ENCODE measurements at places on chromosomes 2 and 18. TPM values are rescaled to one million over a fixed set of nuclear protein-coding genes. Genes with fewer than 3 reads are reported as not detected.
A peak's percentile ranks its signal among the peaks of the same experiment; 100 is the strongest.

GRCh38 chr2:218010140-218010983, 7.6 kb upstream of the TNS1 start:
- DNase-seq = peak; percentile 57
- no peak overlapping the region for H3K27ac ChIP-seq
- no peaks in the 10 kb centered on the region for H3K36me3 ChIP-seq
- H3K4me1 ChIP-seq = peaks cover 42% of the 10 kb centered on the region

DNA sequence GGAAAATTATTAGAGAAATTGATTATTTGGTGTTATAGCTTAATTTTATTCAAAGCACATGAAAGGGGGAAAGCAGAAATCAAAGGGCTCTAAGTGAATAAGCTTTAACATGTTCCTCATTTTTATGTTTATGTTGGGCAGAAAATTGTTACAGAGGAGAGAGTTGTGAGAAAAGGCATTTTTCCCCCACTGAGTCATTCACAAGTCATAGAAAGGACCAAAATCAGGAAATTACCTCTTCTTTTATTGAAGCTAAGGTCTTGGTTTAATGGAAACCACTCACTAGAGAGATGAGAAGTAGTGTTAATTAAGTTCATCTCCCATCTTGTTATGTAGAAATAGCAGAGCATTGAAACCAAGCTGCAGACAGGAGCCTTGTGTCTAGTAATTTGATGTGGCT, 175.3 kb upstream of the THUMPD2 start:
- no peak overlapping the region for H3K27ac ChIP-seq
- H3K36me3 ChIP-seq = no peaks in the 10 kb centered on the region
- no peak for DNase-seq
- H3K27me3 ChIP-seq = no peaks in the 10 kb centered on the region
- H3K4me3 ChIP-seq = no peak overlapping the region
- H3K4me1 ChIP-seq = no peaks in the 10 kb centered on the region

GRCh38 chr18:36075862-36076587, 8.7 kb upstream of the RPRD1A start:
- no peaks in the 10 kb centered on the region for H3K36me3 ChIP-seq
- H3K4me1 ChIP-seq = no peaks in the 10 kb centered on the region
- H3K4me3 ChIP-seq = no peak overlapping the region
- no peak overlapping the region for H3K27ac ChIP-seq

Gene MPV17
- total RNA-seq = 45.7 TPM

Gene HPCAL1
- 18.8 TPM for total RNA-seq

GRCh38 chr18:24964216-24964615, 387.8 kb downstream of the ZNF521 start:
- H3K4me1 ChIP-seq = no peaks in the 10 kb centered on the region
- H3K4me3 ChIP-seq = no peak overlapping the region
- H3K27ac ChIP-seq = no peak overlapping the region
- no peaks in the 10 kb centered on the region for H3K36me3 ChIP-seq
- no peaks in the 10 kb centered on the region for H3K27me3 ChIP-seq

- H3K27me3 ChIP-seq = no peaks in the 10 kb centered on the region
- no peak overlapping the region for H3K4me3 ChIP-seq
- no peaks in the 10 kb centered on the region for H3K4me1 ChIP-seq
- DNase-seq = no peak
- no peak overlapping the region for H3K27ac ChIP-seq
These were observed 212.7 kb upstream of the SLC14A2 start for GRCh38 chr18:45402485-45403056.

- no peaks in the 10 kb centered on the region for H3K27me3 ChIP-seq
- H3K36me3 ChIP-seq = no peaks in the 10 kb centered on the region
- peak; percentile 6 for DNase-seq
These were observed 240.3 kb downstream of the CDH7 start for GRCh38 chr18:65990944-65991708.

- peak; percentile 68 for DNase-seq
- H3K4me3 ChIP-seq = no peak overlapping the region
- no peak overlapping the region for H3K27ac ChIP-seq
- H3K27me3 ChIP-seq = no peaks in the 10 kb centered on the region
- peaks cover 7% of the 10 kb centered on the region for H3K4me1 ChIP-seq
These were observed 105.9 kb upstream of the RMDN2 start for GRCh38 chr2:37819186-37819585.

- H3K4me1 ChIP-seq = peaks cover 17% of the 10 kb centered on the region
- H3K27ac ChIP-seq = no peak overlapping the region
- peaks cover 2% of the 10 kb centered on the region for H3K27me3 ChIP-seq
These were observed 451.4 kb upstream of the ID2 start for GRCh38 chr2:8230466-8230865.

DNA sequence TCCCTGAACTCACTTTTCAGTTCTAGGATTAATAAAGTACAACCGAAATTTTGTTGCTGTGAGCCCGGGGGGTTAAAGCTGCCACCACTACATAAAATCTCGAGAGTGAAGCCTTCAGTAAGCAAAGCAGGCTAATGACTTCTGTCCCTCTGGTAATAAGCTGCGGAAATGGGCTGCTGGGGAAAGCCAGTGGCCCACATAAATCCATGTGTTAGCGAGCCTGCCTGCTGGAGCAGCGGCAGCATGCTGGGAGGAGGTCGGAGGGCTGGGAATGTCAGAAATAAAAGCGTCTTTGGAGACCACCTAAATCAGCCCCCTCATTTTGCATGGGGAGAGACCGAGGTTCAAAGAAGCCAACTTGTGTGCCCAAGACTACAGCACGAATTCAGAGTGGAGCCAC, 371.7 kb downstream of the TNS1 start:
- H3K27ac ChIP-seq = peak overlapping the region; percentile 14
- H3K4me3 ChIP-seq = no peak overlapping the region
- no peaks in the 10 kb centered on the region for H3K36me3 ChIP-seq
- H3K27me3 ChIP-seq = no peaks in the 10 kb centered on the region
- no peak for DNase-seq

DNA sequence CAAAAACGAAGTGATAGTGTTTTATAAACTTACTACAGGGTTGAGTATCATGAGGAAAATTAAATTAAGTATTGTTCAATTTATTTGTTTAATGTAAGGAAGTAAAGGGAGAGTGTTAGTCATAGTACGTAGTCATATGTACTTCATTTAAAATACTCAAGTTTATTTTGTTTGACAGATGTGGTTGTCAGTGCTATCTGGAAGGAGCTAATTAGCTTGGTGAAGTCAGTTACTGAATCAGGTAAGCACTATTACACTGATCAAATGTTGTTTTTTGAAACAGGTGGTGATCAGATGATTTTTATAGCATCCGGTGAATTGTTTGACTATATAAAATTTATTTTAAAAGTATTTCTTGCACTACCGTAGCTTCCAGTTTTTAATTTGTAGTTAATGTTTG, 28.8 kb downstream of the RIF1 start:
- H3K4me1 ChIP-seq = no peaks in the 10 kb centered on the region
- H3K36me3 ChIP-seq = peaks cover 42% of the 10 kb centered on the region
- H3K4me3 ChIP-seq = no peak overlapping the region
- DNase-seq = no peak
- no peak overlapping the region for H3K27ac ChIP-seq

- H3K27me3 ChIP-seq = no peaks in the 10 kb centered on the region
- H3K27ac ChIP-seq = peak overlapping the region; percentile 30
- H3K4me1 ChIP-seq = peaks cover 37% of the 10 kb centered on the region
- H3K4me3 ChIP-seq = no peak overlapping the region
These were observed 20.4 kb upstream of the SP3 start for GRCh38 chr2:173985605-173985992.

- no peaks in the 10 kb centered on the region for H3K36me3 ChIP-seq
- no peaks in the 10 kb centered on the region for H3K27me3 ChIP-seq
- no peak overlapping the region for H3K4me3 ChIP-seq
- DNase-seq = no peak
These were observed 48.3 kb upstream of the CAVIN2 start for GRCh38 chr2:191895195-191895594.

GRCh38 chr18:42305869-42306593, 351.0 kb downstream of the PIK3C3 start:
- no peaks in the 10 kb centered on the region for H3K36me3 ChIP-seq
- H3K4me1 ChIP-seq = no peaks in the 10 kb centered on the region
- no peak overlapping the region for H3K27ac ChIP-seq
- no peak overlapping the region for H3K4me3 ChIP-seq

DNA sequence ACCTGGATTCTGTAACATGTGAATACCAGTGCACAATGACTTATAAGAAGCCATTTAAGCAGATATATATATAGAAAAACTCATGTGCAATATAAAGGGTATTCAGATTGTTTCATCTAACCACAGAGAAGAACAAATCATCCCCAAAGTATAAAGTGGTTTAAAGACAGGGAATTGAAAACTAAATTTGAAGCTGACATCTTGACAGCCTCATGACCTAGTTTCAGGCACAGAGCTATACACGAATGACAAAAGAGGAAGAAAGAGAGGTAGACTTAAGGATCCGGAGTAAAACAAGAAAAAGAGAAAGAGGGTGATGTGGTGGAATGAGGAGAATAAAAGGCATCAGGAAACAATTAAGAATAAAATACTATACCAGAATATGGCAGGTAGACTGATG, 194.5 kb downstream of the EPHA4 start:
- no peaks in the 10 kb centered on the region for H3K4me1 ChIP-seq
- no peak overlapping the region for H3K27ac ChIP-seq
- no peak for DNase-seq
- peaks cover 2% of the 10 kb centered on the region for H3K27me3 ChIP-seq

Gene TSPYL6
- 0.04 TPM for total RNA-seq

- no peaks in the 10 kb centered on the region for H3K27me3 ChIP-seq
- DNase-seq = peak; percentile 43
- H3K27ac ChIP-seq = peak overlapping the region; percentile 10
- H3K4me3 ChIP-seq = no peak overlapping the region
- H3K4me1 ChIP-seq = no peaks in the 10 kb centered on the region
- H3K36me3 ChIP-seq = no peaks in the 10 kb centered on the region
These were observed 211.4 kb upstream of the CCDC150 start for GRCh38 chr2:196427986-196428634.

DNA sequence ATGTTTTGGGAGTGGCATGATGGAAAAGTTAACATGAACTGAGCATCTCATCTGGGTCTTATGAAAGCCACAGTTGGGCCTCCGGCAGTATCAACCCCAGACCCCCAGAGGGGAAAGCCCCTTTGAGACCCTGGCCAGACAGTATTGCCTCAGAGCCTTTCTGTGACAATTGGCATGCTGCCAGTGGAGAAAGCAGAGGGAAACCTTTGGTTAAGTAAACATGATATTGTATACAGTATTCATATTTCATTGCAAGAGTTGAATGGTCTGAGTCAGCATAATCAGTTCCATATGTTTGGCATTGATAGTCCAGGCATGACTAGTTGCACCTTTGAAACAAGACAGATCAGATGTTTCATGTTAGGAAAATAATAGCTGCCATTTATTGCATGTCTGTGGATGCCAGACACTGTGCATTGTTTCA, 20.0 kb downstream of the MERTK start:
- H3K27ac ChIP-seq = peak overlapping the region; percentile 6
- peak; percentile 96 for DNase-seq
- H3K27me3 ChIP-seq = no peaks in the 10 kb centered on the region
- no peak overlapping the region for H3K4me3 ChIP-seq
- no peaks in the 10 kb centered on the region for H3K36me3 ChIP-seq
- peaks cover 13% of the 10 kb centered on the region for H3K4me1 ChIP-seq

Gene RAB6C
- total RNA-seq = 0.09 TPM

Gene SP100
- 23.6 TPM for total RNA-seq

- H3K4me1 ChIP-seq = peaks cover 6% of the 10 kb centered on the region
- DNase-seq = no peak
- H3K27me3 ChIP-seq = peaks cover 2% of the 10 kb centered on the region
- no peak overlapping the region for H3K27ac ChIP-seq
- H3K36me3 ChIP-seq = no peaks in the 10 kb centered on the region
- H3K4me3 ChIP-seq = no peak overlapping the region
These were observed 78.9 kb downstream of the ZBTB7C start for GRCh38 chr18:48330016-48330991.

Gene UCN
- total RNA-seq = 1.1 TPM

DNA sequence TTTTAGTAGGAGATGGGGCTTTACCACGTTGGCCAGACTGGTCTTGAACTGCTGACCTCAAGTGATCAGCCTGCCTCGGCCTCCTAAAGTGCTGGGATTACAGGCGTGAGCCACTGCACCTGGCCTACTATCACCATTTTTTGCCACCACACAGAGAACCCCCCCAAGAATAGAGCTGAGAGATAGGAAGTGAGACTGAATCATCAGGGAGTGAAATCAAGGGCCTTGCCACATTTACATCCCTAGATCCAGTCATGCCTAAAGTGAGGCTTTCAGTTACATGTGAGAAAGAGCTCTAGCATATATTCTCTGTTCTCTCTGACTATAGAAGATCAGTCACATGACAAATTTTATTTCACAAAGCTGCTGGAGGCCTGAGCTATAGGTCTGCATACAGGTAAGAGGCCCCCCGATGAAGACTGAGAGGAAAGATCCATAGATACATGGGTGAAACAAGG, 28.0 kb upstream of the KCMF1 start:
- H3K36me3 ChIP-seq = no peaks in the 10 kb centered on the region
- no peaks in the 10 kb centered on the region for H3K27me3 ChIP-seq
- DNase-seq = no peak
- no peak overlapping the region for H3K4me3 ChIP-seq

Gene TTN
- 1,236 TPM for total RNA-seq

All from muscle of leg (tissue), 16 donors.